Activated T-cell treated with anti-CD3 and anti-CD28 coated beads, Interleukin-2, amount 50 U/mL, for 48 hours (primary cell): ENCODE measurements at places on chromosomes 3 and 15.

GRCh38 chr3:143002083-143002712 is 828 bp downstream of the U2SURP start:
- no peak for DNase-seq

DNA sequence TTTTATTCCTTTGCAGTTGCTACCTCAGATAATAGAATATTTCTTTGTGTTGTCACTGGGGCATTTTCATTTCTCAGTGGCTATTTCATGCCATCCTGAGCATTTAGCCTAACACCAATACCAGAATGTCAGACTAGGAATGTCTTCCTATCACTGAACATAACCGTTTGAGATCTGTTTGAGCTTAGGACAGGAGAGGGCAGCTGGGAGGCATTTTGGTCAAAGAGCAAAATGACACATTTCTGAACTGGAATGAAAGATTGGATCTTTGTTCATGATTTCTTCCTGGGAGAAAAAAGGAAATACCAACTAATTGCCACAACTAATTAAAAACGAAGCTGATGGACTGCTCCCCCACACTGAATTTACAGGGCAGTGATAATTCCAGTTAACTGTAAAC is 921.3 kb upstream of the NR2F2 start:
- DNase-seq: no peak

GRCh38 chr3:28328188-28329151 is 20.1 kb upstream of the ZCWPW2 start:
- DNase-seq: no peak

- no peak for DNase-seq
Measured at GRCh38 chr15:38888701-38889221, 324.1 kb upstream of the RASGRP1 start.

- DNase-seq: no peak
Measured at GRCh38 chr3:110858549-110858948, 213.1 kb upstream of the NECTIN3 start.

DNA sequence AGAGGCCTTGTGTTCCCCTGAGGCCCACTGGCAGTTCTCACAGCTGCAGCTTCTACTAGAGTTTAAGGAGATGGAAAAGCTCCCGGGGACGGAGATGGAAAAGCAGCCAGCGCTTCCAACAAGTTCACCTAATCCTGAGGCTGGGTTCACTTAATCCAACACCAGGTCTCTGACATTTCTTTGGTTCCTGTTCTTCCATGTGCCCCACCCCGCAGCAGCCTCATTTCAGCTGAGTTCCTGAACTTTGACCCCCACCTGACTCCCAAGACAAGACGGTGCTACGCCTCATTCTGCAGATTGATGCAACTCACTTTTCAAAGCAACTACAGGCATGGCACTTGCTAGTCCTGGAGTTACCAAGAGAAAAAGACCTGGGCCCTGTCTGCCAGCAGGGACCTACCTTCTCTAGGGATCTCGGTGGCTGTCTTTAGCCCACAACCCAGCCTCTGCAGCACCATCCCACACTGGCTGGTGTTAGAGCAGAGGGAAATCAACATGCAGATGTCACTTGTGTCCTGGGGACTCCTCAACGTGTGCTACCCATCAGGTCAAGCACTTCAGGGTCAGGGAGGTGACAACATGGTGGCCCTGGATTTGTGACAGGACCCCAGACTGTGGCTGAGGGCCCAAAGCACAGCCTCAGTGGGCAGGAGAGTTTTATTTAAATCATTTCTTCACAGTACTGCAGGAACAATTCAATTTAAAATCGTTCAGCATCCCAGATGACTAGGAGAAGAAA is 406.1 kb downstream of the VPS13C start:
- no peak for DNase-seq

GRCh38 chr15:72754096-72754495 is 29.5 kb downstream of the ADPGK start:
- DNase-seq: no peak

DNA sequence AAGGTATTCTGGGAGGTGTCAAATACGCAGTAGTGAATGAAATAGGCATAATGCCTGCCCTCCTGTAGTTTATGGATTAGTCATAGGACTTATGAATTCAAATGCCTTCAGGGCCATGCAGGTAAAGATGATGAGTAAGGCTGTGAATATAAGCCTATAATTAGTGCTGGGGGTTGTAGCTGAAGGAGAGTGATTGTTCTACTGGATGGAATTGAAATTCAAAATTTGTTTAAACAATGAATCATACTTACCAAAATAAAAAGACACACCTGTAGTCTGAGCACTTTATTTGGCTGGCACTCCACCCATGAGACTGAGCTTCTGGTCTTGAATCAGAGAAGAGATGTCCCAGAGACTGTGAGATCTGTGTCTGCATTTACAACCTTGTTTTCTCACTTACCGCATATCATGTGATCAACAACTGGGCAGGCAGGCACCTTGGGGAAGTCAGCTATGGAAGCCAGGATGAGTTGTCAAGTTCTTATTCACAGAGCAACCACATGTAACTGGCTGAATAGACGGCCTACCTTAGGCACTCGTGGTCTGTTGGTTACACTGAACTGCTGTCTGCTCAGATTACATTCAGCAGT is 291.8 kb downstream of the NAALADL2 start:
- no peak for DNase-seq

- DNase-seq: no peak
Measured at GRCh38 chr3:193842029-193842798, 249.2 kb downstream of the OPA1 start.

DNA sequence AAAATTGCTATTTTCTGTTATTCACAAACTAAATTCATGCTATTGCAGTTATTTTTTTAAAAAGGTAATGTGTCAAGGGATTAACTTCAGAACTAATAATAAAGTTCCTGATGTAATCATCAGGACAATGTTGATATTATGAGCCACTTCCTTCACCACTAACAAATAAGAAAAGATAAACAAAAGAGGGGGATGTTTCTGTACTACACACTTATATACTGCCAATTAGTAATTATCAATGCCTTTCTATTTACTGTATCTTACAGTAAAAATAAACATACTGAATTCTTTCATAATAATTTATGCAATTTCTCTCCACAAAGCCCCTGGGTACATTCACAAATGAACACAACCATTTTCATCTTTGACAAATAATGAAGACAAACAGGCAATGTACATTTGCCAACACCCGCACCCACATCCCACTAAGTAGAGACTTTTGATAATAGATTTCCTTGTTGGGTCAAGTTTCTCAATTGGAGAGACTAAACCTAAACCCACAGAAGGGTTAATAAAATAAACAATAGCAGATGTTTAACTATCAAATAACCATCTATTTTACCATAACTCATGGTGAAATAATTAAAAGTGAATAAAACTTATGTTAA is 3.7 kb downstream of the CBLB start:
- no peak for DNase-seq

- no peak for DNase-seq
Measured at GRCh38 chr3:157204431-157204830, 44.5 kb upstream of the CCNL1 start.

DNA sequence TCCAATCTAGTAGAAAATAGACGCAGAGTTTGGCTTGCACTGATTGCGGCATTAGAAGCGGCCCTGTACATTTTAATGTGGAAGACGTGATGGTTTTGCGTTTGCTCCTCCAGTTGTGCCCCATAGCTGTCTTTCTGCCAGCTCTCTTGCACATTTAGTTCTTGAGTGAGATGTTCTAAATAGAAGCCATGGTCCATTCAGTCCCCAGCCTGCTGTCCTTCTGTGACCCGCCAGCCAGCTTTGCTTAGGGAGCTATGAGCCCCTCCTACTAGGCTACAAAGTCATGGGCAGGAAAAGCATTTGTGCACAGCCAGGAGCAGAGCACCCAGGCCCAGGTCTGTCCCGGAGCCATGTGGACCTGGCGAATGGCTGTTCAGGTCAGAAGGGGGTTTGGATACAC is 50.3 kb downstream of the APBA2 start:
- DNase-seq: no peak

DNA sequence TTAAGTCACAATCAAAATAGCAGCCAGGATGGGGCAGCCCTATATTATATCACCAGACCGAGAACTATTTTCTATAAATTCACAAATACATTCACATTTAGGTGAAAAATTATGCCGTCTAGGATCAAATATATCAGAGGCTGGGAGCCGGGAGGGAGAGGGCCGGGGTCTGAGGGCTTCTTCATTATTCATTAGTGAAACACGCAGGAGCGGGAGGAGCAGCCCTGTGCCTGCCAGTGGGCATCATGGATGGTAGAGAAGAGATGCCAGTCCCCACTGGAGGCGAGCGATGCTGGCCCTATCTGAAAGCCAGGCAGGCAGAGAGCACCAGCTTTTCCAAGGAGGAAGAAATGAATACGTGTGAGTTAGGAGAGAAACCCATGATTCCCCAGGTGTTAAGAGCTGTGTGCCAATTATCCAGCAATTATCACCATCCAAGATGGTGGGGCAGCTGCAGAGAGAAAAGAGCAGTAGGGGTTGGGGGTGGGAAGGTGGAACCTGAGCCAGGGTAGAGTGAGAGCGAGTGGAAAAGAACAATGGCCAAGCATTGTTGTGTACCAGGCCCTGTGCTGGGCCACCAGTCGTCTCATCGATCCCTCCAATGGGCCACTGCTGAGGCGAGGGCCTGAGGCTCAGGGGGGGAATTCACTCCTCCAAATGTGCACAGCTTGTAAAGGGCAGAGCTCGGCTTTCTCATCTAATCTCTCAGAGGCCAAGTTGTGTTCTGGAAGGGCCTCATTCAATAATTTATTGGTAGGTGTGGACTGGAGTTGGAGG is 261.3 kb upstream of the TLE3 start:
- DNase-seq: no peak
